Activated CD4-positive, alpha-beta T cell treated with anti-CD3 and anti-CD28 coated beads, Interleukin-2, amount 50 U/mL, for 48 hours (primary cell): ENCODE measurements at places on chromosomes 13 and 19.

- no peak for DNase-seq
Measured at GRCh38 chr13:48580896-48581295, 48.0 kb upstream of the RCBTB2 start.

GRCh38 chr13:111066544-111066943, 48.6 kb upstream of the ARHGEF7 start:
- DNase-seq = no peak

- no peak for DNase-seq
Measured at GRCh38 chr13:28110414-28110813, 10.0 kb upstream of the FLT3 start.

GRCh38 chr13:101552786-101553185, 100.3 kb downstream of the ITGBL1 start:
- DNase-seq = no peak

- DNase-seq = no peak
Measured at GRCh38 chr13:106795847-106796246, 227.9 kb upstream of the ARGLU1 start.

GRCh38 chr13:111326981-111327642, 6.7 kb downstream of the TEX29 start:
- DNase-seq = no peak

DNA sequence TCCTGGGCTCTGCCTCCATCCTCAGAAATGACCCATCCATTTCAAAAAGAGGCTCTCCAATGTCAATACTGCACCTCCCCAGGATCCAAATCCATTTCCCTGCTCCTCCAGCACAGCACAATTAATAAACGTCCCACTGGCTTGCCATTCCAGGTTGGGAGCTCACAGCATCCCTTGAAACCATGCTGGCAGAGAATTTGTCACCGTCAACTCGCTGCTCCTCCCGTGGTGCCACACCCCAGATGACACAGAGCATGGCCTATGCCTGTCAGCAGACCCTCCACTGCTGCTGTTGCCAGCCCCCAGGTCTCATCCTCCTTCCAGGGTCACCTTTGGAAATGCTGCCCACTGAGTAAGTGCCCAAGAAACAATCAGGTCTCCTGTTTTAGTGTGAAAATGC, 53.0 kb upstream of the UQCRFS1 start:
- DNase-seq = no peak

DNA sequence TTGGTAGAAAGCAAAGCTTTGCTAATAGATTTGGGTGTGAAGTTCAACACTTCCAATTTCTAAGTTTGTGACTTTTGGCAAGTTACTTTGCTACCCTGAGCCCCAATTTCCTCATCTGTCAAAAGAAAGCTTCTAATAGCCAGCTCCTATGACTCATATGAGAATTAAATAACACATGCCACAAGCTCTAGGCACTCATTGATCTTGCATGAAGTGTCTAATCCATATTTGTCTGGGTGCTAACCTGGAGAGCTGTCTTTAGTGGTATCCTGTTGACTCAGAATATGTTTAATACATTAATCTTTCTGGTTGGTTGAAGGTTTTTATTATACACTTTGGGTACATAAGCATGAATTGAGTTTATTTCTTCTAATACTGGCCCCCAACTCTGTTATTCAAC, 188.8 kb downstream of the POSTN start:
- DNase-seq = no peak

GRCh38 chr19:7848779-7849457, 18.9 kb downstream of the EVI5L start:
- DNase-seq = no peak

GRCh38 chr19:41696402-41697197, 8.5 kb upstream of the CEACAM7 start:
- peak; percentile 21 for DNase-seq

- DNase-seq = no peak
Measured at GRCh38 chr13:86445206-86445605, 646.0 kb upstream of the SLITRK6 start.

DNA sequence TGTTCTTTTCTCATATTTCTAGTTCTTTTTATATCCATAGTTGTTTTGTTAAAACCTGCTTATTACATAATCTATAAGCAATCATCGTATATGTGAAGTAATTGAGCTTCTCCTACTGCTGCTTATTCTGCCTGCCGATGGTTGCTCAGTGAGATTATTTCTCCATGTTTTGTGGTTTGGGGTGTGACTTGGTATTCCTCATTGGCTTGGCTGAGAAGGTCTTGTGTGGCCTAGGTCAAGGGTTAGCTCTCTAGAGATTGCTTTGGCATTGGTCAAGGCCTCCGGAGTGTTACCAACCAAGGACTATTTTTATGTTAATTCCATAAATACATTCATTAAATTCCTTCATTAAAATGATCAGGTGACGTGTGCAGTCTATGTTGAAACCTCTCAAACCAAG, 302.8 kb downstream of the MYO16 start:
- no peak for DNase-seq

DNA sequence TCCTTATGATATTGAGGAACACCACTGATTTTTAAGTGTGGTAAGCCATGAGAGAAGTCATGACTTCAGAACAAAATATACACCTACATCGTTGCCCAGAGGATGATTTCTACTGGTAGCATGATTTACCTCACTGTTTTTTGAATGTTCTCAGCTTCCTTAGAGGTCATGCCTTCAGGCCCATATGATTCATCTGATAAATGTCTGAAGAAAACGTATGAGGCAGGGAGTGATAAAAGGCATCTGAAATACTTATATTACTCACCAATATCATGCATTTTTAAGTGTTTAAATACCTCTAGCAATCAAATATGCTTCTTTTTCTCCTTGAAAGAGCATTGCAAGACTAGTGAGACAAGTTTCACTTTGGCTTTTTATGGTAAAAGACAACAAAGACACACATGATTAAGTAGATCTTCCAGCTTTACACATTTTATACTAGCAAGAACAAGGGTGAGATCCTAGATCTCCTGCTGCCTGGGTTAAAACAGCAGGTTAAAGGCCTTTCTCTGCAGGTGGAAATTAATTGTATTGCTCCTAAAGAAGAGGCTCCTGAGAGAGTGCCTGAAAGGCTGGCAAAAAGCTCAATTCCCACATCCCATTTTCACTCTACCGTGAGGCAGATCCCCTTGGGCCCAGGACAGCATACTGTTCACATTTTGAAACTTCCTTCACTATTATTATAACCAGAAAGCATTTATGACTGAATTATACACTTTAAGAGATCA, 432.4 kb downstream of the SLITRK1 start:
- DNase-seq = no peak

- no peak for DNase-seq
Measured at GRCh38 chr13:76884186-76884906, 1.9 kb downstream of the KCTD12 start.

DNA sequence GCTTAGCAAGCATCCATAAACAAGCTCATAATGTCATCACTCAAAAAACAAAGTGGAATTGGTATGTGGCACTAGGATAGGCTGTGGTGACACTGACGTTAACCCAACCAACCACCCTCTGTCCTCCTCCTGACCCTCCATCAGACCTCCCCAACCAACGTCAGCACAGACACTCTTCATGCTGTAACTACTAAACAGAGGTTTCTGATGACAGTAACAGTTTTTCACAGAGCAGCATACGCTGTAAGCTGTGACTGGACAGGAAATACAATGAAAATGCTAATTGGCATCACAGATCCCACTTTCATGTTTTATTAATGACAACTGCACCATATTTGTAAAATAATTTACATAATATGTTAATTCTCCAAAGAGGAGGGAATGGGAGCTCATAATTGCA, 238.0 kb downstream of the IRS2 start:
- no peak for DNase-seq

DNA sequence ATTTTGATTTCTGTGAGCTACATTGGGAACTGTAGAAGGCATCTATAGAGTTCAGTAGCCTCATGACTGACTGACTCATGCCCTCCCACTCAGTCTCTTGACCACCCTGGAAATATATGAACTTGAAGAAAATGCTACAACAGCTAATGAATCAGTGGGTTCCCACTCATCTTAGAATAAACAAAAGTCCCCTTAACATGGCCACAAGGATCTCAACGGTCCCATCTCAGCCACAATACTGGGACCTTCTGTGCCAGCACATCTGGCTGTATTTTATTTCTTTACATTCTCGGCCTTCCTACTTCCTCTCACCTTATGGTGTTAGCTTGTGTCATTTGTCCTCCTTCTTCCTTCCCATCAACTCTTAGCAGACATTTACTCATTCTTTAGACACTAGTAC, 619.8 kb downstream of the DCT start:
- no peak for DNase-seq

GRCh38 chr13:95710313-95710712, 33.4 kb downstream of the DNAJC3 start:
- no peak for DNase-seq

- no peak for DNase-seq
Measured at GRCh38 chr13:108527844-108528243, 101.6 kb upstream of the MYO16 start.

DNA sequence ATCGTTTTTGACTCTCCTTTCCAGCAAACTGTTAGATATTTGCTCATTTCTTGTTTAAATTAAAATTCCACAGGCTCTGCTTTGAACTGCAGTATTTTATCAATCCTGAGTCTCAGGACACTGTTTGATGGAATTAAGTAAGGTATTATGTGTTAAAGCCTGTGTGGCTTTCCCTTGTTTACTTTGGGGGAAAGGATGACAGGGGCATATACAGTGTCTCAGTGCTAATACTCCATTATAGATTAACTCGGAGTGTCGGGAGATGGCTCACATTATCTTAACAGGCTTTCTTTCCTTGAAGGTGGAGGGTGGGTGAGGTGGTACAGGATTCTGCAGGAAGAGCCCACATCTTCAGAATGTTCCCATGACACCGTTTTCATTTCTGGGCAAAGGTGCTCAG, 84.7 kb downstream of the SHISA2 start:
- no peak for DNase-seq

GRCh38 chr13:95098916-95099315, 202.3 kb downstream of the ABCC4 start:
- DNase-seq = no peak

DNA sequence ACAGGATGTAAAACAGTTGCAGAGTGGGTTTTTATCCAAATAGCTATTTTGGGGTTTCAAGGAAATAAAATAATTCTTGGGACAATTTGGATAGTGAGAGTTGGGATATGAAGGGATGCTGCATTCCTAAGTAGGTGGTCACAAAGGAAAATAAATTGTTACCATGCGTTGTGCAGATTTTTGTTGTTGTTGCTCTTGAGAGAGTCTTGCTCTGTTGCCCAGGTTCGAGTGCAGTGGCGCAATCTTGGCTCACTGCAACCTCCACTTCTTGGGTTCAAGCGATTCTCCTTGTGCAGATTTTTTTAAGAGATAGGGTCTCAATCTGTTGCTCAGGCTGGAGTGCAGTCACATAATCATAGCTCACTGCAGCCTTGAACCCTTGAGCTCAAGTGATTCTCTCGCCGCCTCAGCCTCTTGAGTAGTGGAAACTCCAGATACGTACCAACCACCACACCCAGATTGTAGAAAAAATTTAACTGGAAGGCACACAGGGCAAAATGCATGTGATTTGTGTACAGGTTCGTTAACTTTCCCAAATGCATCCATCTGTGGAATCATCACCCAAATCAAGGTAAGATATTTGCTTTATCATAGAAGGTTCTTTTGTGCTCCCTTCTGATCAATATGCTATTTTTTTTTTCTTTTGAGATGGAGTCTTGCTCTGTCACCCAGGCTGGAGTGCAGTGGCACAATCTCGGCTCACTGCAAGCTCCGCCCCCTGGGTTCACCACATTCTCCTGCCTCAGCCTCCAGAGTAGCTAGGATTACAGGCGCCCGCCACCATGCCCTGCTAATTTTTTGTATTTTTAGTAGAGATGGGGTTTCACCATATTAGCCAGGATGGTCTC, 16.0 kb downstream of the SLC1A5 start:
- DNase-seq = peak; percentile 26

DNA sequence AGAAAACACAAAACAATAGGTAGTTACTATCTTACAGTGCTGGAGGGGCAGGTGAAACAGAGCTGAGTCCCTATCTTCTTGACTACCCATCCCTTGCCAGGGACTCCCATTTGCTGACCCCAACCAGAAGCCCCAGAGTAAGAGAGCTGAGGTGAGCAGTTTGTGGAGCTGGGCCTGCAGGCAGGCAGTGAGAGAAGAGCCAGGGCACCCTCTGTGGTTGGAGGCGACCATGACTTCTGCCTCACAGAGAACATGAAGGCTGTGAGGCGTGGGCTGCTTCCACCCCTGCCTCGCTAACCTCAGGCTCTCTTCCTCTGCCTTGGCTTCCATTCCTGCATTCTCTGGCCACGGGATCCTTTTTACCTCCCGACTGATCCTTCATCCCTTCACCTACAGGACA, 47.5 kb upstream of the RNF113B start:
- DNase-seq = no peak

GRCh38 chr13:43963726-43964125, 84.0 kb downstream of the LACC1 start:
- DNase-seq = no peak

- DNase-seq = no peak
Measured at GRCh38 chr13:95463531-95463930, 89.0 kb upstream of the CLDN10 start.

DNA sequence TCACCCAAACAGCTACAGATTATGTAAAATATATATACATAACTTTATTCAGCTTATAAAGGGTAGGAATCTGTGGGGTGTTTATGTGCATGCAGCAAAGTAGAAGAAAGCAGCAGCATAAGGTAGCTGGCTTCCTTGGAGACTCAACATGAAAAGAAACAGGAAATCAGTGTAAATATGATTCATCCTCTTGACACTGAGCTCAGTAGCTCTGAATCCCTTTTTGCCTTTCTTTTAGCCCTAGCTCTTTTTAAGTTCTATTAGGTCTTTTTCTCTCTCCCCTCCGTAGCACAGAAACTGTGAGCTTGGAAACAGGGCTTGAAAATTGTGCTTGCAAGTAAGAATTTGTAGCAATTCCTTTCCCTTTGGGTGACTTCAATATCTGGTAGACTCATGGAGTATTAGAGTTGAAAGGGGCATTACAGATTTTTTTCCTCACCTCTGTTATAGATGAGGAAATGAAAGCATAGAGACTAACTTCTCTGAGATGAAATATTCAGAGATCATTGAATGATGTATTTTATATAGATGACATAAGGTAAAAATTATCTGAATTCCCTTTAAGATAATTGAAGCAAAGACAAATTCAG, 314.4 kb downstream of the PCDH9 start:
- DNase-seq = no peak

GRCh38 chr19:21900401-21900800, 64.4 kb upstream of the ZNF43 start:
- no peak for DNase-seq

GRCh38 chr13:82147526-82147925, 1734.7 kb downstream of the SLITRK1 start:
- no peak for DNase-seq

GRCh38 chr19:50300051-50300450, 29.1 kb downstream of the KCNC3 start:
- DNase-seq = no peak
